ENCODE measurements at places on chromosomes 1 and 21. TPM values are rescaled to one million over a fixed set of nuclear protein-coding genes. Genes with fewer than 3 reads are reported as not detected.
A peak's percentile ranks its signal among the peaks of the same experiment; 100 is the strongest.

GRCh38 chr1:9842073-9842711 is 18.4 kb upstream of the CLSTN1 start:
- no peak overlapping the region for H3K4me3 ChIP-seq
- DNase-seq = no peak
- H3K27ac ChIP-seq = no peak overlapping the region
- H3K27me3 ChIP-seq = no peaks in the 10 kb centered on the region

DNA sequence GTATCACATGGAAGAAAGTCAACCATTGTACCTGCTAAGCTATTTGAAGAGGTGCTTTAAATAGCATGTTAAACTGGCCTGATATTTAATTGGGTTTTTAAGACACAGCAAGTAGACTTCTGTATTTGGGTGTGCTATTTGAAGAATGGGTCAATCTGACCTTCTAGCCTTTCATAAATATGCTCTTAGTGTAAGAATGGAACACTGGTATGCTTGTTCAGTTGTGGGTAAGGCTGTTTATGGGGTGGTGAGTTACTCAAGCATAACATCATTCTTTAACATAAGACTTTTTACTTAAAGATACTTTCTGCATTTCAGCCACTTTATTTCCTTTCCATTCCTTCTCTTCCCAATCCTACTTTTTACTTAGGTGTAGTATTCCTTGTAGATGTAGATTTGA is 21.4 kb downstream of the AHCYL1 start:
- no peak overlapping the region for H3K4me3 ChIP-seq
- peaks cover 21% of the 10 kb centered on the region for H3K4me1 ChIP-seq
- DNase-seq = no peak
- H3K36me3 ChIP-seq = peaks cover 11% of the 10 kb centered on the region

DNA sequence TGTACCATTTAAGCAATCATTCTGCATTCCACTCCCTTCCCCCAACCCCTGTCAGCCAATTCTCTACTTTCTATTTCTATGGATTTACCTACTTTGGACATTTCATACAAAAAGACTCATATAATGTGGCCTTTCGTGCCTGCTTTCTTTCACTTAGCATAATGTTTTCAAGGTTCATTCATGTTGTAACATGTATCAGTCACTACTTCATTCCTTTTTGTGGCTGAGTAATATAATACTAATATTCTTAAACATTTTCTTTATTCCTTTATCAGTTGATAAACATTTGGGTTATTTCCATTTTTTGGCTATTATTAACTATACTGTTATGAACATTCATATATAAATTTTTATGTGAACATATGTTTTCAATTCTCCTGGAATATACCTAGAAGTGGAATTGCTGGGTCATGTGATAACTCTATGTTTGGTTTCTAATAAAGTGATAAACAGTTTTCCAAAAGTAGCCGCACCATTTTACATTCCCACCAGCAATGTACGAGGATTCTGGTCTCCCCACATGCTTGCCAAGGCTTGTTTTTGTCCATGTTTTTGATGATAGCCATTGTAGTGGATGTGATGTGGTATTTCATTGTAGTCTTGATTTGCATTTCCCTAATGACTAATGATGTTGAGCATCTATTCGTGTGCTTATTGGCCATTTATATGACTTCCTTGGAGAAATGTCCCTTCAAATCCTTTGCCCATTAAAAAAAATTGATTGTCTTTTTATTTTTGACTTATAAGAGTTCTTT is 61.9 kb upstream of the GNG12 start:
- H3K4me1 ChIP-seq = no peaks in the 10 kb centered on the region
- DNase-seq = no peak
- H3K27ac ChIP-seq = no peak overlapping the region
- peaks cover 20% of the 10 kb centered on the region for H3K27me3 ChIP-seq
- H3K36me3 ChIP-seq = no peaks in the 10 kb centered on the region
- no peak overlapping the region for H3K4me3 ChIP-seq

Gene FCGR2B
- not detected for total RNA-seq

- no peak overlapping the region for H3K4me3 ChIP-seq
- H3K4me1 ChIP-seq = no peaks in the 10 kb centered on the region
- H3K27me3 ChIP-seq = no peaks in the 10 kb centered on the region
- H3K27ac ChIP-seq = no peak overlapping the region
- peaks cover 2% of the 10 kb centered on the region for H3K36me3 ChIP-seq
These were observed 16.0 kb downstream of the ANGPTL3 start for GRCh38 chr1:62613325-62613727.

DNA sequence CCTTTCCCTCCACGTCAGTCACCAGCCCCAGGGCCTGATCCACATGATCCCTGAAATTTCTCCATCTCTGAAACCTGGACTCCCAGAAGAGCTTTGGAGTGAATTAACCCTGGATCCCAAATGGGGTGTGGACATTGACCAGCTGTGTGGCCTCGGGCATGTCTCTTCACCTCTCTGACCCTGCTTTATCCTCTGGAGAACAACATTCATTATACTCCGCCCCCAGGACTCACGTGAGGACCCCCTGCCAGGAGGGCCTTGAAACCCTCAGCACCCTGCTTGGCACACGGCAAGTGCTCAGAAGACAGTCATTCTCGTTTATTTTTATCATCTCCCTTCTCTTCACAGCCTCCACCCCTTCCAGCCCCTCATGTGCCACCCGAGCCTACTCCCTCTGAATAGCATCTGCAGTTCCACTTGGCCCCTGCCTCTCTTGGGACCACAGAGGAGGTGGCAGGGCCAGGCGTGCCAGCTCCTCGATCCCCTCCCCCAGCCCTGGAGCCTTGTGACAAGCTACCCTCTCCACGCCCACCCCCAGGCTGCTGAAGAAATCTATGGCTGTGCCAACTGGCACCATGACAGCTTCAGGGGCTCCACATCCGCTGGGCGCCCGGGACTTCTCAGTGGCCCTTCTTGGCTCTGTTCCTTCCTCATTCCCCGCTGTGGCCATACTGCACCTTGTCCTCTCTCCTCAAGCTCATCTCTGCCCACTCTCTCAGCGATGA is 18.0 kb downstream of the ADGRB2 start:
- no peak overlapping the region for H3K27ac ChIP-seq
- no peaks in the 10 kb centered on the region for H3K4me1 ChIP-seq
- no peaks in the 10 kb centered on the region for H3K27me3 ChIP-seq
- no peak for DNase-seq
- H3K4me3 ChIP-seq = no peak overlapping the region
- no peaks in the 10 kb centered on the region for H3K36me3 ChIP-seq

GRCh38 chr1:174996476-174996875 is 3.3 kb upstream of the CACYBP start:
- no peaks in the 10 kb centered on the region for H3K27me3 ChIP-seq
- no peak overlapping the region for H3K27ac ChIP-seq
- H3K36me3 ChIP-seq = peaks cover 16% of the 10 kb centered on the region
- no peak overlapping the region for H3K4me3 ChIP-seq
- H3K4me1 ChIP-seq = peaks cover 21% of the 10 kb centered on the region

GRCh38 chr1:222546548-222547259 is 1.2 kb downstream of the HHIPL2 start:
- no peak overlapping the region for H3K27ac ChIP-seq
- no peak overlapping the region for H3K4me3 ChIP-seq
- H3K36me3 ChIP-seq = peaks cover 1% of the 10 kb centered on the region
- H3K4me1 ChIP-seq = no peaks in the 10 kb centered on the region
- peaks cover 27% of the 10 kb centered on the region for H3K27me3 ChIP-seq

Gene LRRC71
- not detected for total RNA-seq

DNA sequence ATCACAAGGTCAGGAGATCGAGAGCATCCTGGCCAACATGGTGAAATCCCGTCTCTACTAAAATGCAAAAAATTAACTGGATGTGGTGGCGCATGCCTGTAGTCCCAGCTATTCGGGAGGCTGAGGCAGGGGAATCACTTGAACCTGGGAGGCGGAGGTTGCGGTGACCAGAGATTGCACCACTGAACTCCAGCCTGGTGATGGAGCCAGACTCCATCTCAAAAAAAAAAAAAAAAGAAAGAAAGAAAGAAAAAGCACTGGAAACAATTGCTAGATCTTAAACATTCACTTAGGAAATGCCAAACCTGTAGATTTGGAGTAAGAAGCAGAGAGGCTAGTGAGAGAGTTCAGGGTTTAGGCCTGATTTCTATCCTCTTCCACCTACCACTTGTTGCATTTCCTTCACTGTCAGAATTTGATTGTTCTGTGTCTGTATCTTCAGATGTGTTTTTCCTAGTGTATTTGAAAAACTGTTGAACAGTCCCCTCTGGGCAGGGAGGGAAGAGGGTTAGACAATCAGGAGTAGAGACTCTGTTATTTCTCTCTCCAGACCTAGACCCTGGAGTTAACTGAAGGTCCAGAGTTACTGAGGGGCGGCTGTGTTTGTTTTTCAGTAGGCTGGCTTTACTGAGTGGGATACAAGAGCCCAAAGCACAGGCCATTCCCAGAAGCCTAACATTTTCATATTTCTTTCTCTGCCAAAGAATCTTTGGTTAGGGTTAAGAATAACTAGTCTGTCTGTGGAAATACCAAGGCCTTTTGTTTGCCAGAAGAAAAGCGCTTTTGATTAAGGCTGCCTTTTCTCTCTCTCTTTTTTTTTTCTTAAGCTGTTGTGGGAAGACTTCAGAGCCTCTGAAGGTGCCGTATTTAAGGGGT is 31.1 kb upstream of the MACF1 start:
- H3K4me3 ChIP-seq = no peak overlapping the region
- no peak overlapping the region for H3K27ac ChIP-seq
- H3K27me3 ChIP-seq = no peaks in the 10 kb centered on the region
- no peaks in the 10 kb centered on the region for H3K36me3 ChIP-seq
- H3K4me1 ChIP-seq = no peaks in the 10 kb centered on the region

- H3K4me3 ChIP-seq = no peak overlapping the region
- no peaks in the 10 kb centered on the region for H3K36me3 ChIP-seq
- no peaks in the 10 kb centered on the region for H3K4me1 ChIP-seq
- H3K27ac ChIP-seq = no peak overlapping the region
- H3K27me3 ChIP-seq = peaks cover 9% of the 10 kb centered on the region
These were observed 78.9 kb upstream of the CAMK1G start for GRCh38 chr1:209504571-209504970.

Gene BEND5
- total RNA-seq = 1.8 TPM

Gene SH2D1B
- not detected for total RNA-seq

DNA sequence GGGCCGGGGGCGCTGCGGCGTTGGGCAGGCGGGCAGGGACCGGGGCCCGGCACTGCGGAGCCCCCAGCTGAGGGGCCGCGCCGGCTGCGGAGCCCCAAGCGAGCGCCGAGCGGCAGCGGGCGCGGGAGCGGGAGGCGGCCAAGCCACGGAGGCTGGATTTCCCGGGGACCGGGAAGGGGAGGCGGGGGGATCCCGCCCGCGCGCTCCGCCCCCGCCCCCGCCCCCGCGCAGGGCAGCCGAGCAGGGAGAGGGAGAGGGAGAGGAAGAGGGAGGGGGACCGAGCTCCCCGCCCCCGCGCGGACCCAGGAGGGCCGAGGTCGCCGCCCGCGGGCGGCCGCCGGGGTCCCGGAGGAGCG is at the start of gene DLGAP3:
Gene DLGAP3 (minus strand): TSS at position 154 of the 356 bp plus-strand sequence. CDS start 24,267 bp downstream, outside the sequence.
- peaks cover 51% of the 10 kb centered on the region for H3K27me3 ChIP-seq
- peaks cover 7% of the 10 kb centered on the region for H3K4me1 ChIP-seq
- H3K27ac ChIP-seq = no peak within 1 kb of the TSS
- H3K36me3 ChIP-seq = no peaks in the 10 kb centered on the region
- DNase-seq = peak; percentile 14

Measured in activated naive CD4-positive, alpha-beta T cell treated with anti-CD3 and anti-CD28 coated beads for 36 hours (primary cell).